Activated CD4-positive, CD25-positive, alpha-beta regulatory T cell treated with anti-CD3 and anti-CD28 coated beads, Interleukin-2, amount 50 U/mL, for 16 hours (primary cell): ENCODE measurements at places on chromosomes 12 and 14.

DNA sequence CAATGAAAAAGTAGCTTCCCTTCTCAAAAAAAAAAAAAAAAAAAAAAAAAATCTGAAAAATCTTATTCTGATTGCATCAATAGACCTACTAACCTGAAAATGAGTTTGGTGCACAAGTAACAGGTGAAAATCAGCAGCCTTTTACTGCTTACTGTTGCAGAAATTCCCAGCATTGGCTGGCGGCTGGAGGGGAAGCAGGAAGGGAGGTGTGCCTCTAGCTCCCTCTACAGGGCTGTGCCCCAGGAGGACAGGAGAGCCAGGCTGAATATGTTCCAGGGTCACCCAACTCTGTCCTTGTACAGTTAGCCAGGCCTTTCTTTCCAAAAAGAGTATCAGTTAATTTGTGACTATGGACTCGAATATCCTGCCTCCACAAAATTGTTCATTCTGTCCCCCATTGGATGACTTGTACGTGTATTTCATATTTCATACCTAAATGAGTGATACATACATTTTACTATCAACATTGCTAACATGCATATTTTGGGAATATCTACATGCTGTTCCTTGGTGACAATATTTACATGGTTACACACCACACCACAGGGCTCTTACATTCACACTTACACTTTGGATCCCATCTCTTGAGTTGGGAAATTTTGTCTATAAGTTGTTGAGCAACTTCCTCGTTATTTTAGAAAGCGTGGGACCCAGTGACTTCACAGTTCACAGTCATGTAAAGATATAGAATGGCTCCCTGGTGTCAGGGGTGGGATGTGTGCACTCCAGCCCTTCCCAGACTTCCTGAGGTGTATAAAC lies 124.8 kb downstream of the SAMD4A start:
- DNase-seq = peak; percentile 5

- no peak for DNase-seq
Measured at GRCh38 chr12:89674326-89674942, 34.2 kb downstream of the ATP2B1 start.

DNA sequence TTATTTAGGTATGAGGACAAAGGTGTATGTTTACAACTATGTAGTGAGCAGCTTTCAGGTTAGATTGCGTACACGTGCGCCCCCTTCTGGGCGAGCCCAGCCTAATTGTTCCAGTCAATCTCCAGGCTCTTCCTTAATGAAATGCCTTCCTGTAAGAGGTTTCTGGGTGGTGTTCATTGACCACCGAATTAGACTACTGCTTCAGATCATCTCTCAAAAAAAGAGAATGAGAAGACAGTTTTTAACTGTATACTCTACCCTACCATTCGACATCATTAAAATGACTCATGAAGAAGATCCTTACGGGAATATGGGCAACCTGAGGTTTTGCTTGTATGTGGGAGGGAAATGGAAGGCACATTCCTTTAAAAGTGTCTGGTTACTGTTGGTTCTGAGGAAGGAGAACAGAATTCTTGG lies 2.1 kb downstream of the LUM start:
- DNase-seq = no peak

DNA sequence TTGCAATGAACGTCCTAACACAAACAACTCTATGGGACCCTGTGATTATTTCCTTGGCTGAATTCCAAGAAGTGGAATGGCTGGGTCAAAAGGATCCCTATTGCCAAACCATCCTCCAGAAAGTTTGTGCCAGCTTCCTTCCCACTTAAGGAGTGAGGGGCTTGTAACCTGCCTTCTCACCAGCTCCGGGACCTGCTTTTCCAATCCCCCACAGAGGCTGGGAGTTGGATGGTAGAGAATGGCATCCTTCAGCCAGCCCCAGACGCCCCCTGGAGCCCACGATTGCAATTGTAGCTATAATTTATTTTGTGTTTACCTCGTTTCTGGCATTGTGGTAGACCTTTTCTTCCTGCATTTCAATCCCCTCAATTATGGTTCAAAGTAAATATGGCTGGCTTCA lies 9.7 kb upstream of the ZDHHC22 start:
- DNase-seq = no peak

DNA sequence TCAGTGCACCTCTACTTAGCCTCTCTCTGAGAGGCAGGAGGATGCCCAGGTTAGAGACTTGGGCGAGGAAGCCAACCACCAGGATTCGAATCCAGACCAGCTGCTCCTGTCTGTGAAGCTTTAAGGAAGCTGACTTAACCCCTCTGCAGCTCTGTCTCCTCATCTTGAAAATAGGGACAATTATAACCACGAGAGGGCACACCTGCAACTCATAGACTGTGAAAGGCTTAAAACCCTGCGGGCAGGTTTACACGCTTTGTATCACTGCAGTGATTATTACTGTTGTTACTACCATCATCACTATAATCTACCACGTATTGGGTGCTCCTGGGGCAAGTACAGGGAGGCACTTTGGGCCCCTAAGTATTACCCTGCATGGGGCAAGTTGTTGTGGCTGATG lies 379.8 kb downstream of the VRK1 start:
- peak; percentile 18 for DNase-seq

DNA sequence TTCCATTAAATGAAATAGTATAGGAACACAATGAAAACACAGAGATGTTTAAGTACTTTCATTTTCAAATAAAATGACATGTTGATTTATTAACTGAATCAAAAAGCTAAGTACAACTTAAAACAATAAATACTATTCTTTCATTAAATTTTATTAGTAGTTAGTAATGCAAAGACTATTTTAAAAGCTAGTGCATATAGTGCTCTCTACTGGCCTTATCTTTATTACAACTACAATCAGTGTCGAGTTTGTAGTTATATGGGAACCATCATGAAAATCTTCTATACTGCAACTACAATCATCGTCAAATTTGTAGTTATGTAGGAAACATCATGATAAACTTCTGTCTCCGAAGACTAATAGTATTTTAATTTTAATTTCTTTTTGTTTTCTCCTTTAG lies 8.9 kb upstream of the LIN7A start:
- no peak for DNase-seq

DNA sequence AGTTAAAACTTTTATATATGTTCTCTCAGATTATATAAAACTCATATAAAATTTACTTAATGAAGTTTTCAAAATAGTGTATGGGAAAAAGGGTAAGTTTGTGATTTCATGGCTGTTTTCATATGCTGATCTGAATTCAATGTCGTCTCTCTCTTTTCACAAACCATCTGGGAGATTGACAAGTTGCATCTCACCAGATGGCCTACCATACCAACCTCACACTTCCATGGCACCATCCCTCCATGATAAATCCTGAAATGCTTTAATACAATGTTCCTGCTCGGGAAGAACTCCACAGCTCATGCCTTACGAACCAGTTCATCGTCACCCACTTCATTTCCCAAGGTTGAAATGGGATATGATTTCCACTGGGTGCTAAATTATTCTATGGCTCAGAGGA lies 22.3 kb downstream of the PTPRO start:
- no peak for DNase-seq

GRCh38 chr14:96224480-96225096 lies 19.9 kb downstream of the BDKRB2 start:
- no peak for DNase-seq

DNA sequence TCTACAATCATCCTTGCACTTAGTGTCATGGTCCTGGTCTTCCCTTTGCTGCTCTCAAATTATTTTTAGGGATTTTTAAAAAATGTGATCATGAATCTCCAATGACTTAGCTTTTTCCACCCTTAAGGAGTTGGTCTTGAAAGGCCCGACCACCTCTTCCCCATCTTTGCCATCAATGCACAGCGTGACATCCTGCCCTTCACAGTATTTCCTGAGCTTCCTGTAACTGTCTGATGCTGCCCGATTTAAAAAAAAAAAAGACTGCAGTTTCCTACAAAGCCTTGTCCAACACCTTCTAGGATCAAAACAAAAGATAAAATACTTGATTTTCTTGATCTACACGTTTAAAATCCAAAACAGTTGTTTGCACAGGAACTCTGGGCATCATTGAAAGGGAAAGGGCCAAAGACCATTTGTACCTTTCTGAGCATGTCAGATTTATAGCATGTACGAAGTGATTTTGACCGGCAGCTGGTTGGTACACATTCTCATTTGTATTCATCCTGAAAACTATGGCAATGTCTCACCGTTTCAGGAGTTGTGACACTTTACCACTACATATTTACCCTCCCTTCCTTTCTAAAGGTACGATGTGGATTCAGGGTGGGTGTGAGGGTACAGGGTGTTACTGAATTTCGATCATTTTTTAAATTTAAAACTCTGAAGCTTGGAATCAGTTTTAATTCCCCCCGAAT lies 7.4 kb upstream of the ELK3 start:
- no peak for DNase-seq

GRCh38 chr12:92938638-92939037 lies 9.5 kb upstream of the EEA1 start:
- no peak for DNase-seq

GRCh38 chr14:75295061-75295461 lies 16.4 kb downstream of the FOS start:
- DNase-seq = no peak

GRCh38 chr14:92440345-92441003 lies 73.1 kb upstream of the RIN3 start:
- DNase-seq = no peak

DNA sequence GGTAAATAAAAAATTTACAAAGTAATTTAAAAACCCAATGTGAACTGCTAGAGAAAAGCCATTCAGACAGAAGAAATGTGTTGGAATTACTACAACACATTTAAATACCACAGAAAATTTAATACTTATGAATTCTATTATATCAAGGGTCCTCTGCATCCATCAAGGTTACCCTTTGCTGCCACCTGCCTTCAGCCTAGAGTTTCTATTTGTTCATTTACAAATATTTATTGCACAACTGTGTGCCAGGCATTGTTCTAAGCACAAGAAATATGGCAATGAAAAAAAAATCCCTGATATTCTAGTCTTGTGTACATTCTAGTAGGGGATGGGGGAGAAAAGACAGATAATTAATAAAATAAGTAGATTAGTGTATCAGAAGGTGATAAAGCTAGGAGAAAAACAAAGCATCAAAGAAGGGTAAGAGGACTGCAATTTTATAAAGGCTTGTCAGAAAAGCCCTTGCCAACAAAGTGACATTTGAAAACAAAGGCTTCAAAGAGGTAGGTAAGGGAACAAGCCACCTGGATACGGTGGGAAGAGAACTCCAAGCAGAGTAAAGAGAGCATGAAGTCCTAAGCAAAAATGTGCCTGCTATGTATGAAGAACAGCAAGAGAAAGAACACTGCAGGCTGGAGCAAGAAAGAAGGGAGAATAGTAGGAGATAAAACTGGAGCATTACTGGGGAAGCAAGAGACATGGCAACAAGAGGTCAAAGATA lies 59.1 kb upstream of the SLC6A13 start:
- no peak for DNase-seq
